ENCODE measurements at places on chromosomes 6 and 20.

GRCh38 chr6:98824162-98824901, 10.0 kb upstream of the POU3F2 start:
- no peak for DNase-seq

- DNase-seq, result no peak
Observed at GRCh38 chr6:118736440-118736839, 85.0 kb upstream of the CEP85L start.

DNA sequence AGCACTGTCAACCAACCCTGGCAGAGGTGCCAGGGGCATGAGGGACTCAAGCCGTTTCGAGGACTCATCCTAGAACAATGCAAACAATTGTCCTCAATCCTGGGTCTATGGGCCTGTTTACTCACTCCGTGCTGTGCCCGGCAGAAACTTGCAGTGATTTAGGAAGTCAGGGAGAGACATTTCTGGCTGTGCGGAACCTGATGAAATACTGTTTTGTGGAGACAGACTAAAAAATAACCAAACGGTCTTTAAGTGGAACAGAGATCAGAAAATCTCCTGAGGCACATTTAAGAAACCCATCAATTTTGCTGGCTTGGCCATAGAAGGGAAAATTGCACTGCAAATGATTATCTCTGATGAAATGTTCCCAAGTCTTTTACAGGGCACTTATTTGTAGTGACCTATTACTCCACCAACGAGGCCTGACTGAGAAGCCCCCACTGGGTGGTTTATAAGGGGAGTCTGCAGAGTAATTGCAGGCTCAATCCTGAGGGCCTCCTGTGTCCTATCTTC, 79.8 kb upstream of the KCNK16 start:
- no peak for DNase-seq

DNA sequence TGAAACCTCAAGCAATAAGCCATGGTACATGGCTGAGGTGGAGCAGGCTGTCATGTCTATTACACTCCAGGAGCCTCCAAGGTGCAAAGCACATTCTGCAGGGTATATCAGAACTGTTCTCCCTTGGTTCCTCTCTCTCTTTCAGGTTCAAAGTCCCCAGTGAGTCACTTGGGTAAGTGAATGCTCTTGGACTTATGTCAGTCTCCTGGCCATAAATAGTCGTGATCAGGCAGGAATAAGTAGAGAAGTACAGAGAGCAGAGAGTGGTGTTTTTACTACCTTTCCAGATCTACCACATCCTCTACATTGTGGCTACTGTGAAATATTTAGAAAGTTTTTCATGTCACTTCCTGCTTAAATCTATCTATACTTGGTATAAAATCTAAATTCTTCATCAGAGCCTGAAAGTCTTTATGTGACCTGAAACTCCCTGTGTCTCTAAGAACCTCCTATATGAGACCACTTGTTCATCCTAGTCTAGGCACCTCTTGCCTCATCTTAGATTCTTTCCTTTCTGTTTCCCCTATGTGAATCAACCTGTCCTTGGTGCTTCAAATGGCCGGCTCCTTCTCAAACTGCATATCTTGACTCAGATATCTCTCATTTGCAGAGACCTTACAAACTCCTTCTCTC, 1077.6 kb upstream of the MAP3K7 start:
- no peak for DNase-seq

GRCh38 chr20:46720776-46721425, 11.5 kb downstream of the SLC2A10 start:
- DNase-seq, result no peak

GRCh38 chr6:157113389-157113788, 209.9 kb downstream of the TMEM242 start:
- no peak for DNase-seq

DNA sequence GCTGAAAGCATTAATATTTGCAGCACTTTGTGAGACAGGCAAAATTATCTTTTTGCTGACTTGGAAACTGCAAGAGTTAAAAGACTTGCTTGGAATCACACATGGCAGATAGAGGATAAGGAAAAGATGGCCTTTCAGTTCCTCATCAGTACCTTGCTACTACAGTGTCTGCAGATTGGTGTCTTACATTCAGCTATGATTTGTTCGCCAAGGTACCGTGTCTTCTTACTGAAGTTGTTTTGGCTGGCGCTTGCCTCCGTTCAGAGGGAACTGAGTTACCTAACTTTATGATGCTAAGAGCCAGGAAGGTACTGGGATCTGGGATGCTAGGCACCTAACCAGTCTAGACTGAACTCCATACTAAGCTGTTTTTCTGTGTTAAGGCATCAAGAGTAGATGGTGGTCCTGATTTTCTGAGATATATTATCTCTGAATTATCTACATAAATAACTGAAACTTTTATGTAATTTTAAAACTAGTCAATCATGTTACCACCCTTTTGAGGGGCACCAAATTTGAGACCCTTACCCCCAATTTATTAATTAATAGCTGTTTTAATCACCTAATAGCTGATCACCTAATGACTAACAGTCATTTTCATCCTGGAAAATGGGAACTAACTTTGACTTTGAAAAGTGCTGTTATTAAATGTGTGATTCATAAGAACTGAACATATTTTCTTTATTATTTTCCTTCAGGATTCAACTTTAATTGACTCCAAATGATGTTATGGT, 2.5 kb downstream of the WTAP start:
- no peak for DNase-seq

- DNase-seq, result no peak
Observed at GRCh38 chr6:64085126-64085525, 449.5 kb downstream of the PHF3 start.

DNA sequence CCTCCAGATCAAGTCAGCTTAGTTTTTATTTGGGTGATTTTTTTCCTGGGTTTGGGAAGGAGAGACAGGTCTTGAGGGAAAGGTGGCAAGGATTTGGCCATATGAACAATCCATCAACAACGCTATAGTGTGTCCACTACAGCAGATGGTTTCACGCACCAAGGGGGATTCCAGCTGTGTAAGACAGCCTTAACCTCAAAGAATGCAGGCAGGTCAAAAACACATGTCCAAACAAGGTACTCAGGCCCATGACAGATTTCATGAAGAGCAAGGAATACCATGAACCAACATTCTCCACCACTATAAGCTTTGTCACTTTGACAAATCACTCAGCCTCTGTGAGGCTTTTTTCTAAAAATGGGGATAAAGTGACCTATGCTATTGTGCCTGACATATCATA, 2.0 kb downstream of the AIF1 start:
- DNase-seq, result no peak

DNA sequence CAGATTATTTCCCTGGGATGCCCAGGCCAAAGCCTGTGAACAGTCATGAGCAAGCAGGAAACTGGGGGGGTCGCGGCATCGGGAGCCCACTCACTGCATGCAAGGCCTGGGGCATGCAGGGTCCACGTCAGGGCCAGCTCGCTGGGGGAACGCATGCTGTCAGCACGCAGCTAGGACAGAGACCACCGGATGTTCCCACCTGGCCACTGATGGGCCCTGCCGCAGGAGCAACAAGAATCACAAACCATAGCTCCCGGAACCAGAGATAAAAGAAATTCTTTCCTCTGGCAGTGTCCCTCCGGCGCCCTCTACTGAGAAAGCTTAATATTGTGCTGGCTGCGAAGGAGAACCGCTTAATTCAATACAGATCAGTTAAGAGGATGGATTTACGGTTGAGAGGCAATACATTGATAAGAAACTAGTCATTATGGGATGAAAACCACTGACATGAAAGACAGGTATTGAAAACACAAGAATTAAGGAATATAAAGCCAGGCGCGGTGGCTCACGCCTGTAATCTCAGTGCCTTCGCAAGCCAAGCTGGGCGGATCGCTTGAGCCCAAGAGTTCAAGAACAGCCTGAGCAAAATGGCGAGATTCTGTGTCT, 32.6 kb downstream of the C6orf15 start:
- peak; percentile 68 for DNase-seq

DNA sequence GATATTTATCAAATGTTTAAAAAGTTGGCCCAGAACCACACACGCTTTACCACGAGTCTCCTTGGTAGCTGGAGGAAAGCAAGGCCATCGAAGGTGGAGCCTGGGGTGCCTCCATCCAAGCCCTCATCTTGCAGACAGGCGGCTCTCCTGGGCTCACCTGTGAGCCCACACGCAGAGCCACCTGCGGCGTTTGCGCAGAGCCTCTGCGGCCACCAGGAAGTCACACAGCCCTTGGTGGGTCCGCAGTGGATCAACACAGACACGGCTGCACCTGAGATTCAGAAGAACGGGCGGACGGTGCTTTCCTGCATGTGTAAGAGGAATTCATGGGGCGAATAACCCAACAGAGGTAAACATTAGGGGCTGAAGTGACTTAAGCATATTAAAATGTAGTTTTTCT, 24.5 kb upstream of the SMOC2 start:
- no peak for DNase-seq

- no peak for DNase-seq
Observed at GRCh38 chr20:51659491-51660050, 108.6 kb downstream of the ATP9A start.

DNA sequence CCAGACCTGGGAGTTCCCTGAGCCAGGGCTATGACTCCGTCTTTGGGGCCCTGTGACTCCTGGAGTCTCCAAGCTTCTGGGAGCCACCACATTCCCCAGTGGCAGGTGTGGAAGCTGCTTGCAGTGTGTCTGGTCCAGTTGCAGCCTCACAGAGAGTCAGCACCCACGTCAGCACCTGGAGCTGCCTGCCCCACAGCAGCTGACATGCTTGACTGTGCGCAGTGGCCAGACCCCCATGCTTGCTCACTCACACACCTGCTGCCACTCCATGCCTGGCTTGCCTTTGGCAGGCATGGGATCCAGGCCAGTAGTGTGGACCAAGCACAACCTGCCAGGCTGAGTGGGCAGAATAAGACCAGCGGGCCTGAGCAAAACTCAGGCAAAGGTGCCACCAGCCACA, 31.0 kb upstream of the ASIP start:
- no peak for DNase-seq

GRCh38 chr6:3520281-3521230, 63.7 kb upstream of the SLC22A23 start:
- DNase-seq, result no peak
